ENCODE measurements at places on chromosomes 11 and 22.

GRCh38 chr22:18031695-18032454, 7.5 kb upstream of the MICAL3 start:
- no peak overlapping the region for H3K4me3 ChIP-seq
- H3K36me3 ChIP-seq: no peaks in the 10 kb centered on the region
- H3K27me3 ChIP-seq: peaks cover 2% of the 10 kb centered on the region
- H3K27ac ChIP-seq: no peak overlapping the region
- peaks cover 22% of the 10 kb centered on the region for H3K4me1 ChIP-seq
- DNase-seq: peak; percentile 26

DNA sequence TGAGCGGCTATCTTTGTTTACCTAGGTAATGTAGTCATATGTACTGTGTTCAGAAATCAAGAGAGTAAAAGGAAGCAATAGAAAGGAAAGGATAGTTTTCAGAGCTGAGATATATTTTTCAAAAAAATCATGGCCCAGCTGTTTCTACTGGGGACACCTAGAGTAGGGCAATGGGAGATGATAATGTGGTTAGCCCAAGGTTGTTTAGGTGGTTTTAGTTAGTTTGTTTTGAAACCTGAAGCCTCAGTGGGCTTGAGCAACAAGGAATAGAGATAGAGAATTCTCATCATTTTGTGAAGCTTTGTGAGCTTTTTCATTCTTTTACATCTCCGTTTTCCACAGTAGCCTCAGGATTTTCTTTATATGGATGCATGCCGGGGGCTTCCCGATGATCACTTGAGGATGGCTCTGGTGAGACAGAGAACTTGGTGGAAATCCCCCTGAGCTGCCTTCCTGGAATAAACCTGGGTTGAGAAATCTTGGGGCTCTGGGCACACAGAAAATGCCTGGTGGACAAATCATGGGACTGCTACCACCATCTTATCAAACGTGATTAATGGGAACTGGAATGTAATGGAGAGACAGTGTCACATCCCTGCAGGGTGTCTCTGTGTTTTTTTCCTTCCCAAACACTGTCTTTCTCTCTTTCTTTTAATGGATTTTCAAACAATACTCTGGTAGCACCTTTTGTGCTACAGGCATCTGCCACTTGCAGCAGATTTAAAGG, 49.0 kb downstream of the ARHGAP42 start:
- no peak overlapping the region for H3K27ac ChIP-seq
- no peaks in the 10 kb centered on the region for H3K36me3 ChIP-seq
- peaks cover 10% of the 10 kb centered on the region for H3K4me1 ChIP-seq
- no peaks in the 10 kb centered on the region for H3K27me3 ChIP-seq
- DNase-seq: no peak
- no peak overlapping the region for H3K4me3 ChIP-seq

- H3K4me1 ChIP-seq: no peaks in the 10 kb centered on the region
- H3K36me3 ChIP-seq: no peaks in the 10 kb centered on the region
- no peak overlapping the region for H3K27ac ChIP-seq
- H3K4me3 ChIP-seq: no peak overlapping the region
Measured at GRCh38 chr11:82959987-82960778, 58.6 kb downstream of the DDIAS start.

DNA sequence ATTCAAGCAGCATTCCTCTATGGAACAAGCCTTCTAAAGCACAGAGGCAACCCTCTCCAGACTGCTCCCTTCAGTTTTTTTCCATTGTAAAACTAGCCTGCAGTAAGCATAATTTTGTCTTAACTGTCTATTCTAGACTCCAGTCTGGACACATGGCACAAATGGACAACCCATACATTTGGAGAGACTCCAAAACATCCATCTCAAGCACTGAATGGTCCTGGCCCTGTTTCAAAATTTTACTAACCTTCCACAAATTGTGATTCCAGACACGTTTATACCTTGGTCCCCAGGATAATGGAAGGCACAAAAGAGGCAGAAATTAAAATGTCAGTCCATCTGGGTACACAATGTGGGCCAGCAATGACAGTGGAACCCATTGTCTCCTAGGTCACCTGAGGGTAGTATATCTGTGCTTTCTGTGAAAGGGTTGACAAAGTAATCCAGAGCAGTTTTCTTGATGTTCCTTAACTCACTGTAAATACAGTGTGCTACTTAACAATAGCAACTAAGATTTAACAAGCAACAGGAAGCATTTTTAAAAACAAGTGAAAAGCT, 16.2 kb upstream of the SESN3 start:
- H3K27ac ChIP-seq: no peak overlapping the region
- DNase-seq: peak; percentile 26
- H3K4me3 ChIP-seq: no peak overlapping the region
- no peaks in the 10 kb centered on the region for H3K36me3 ChIP-seq

DNA sequence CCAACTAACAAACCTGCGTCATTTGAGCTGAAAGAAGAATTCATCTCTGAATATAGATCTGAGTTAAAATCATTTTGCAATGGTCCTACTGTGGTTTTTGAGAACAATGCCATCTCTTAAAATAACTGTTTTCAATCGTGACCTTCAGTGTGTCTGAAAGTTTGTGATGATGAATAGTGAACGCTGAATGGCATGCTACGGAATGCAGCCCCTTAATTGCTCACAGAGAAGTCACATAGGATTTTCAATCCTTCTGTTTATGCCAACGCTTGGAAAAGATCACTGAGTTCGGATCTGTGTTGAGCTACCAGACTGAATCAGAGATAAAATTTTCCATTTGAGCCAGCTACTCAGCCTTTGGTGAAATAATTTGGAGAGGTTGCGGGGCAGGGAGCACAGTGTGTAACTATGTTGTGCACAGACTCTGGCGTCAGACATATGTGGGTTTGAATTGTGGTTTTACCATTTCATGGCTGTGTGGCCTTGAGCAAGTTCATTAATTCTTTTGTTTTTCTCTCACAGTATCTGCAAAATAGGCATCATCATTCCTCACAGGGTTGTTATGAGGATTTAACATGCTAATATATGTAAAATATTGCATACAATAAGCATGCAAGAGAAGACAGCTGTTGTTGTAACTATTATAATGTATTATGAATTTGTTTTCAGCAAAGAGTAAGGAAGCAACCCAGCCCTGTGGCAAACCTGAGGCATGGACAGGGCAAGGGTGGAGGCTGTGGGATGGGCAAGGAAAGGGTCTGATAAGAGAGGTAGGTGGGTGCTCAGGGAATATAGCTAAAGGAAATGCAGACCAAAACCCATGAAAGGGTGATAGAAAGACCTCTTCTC, 679.9 kb downstream of the KCNA4 start:
- H3K4me1 ChIP-seq: no peaks in the 10 kb centered on the region
- no peak overlapping the region for H3K4me3 ChIP-seq
- no peaks in the 10 kb centered on the region for H3K27me3 ChIP-seq
- no peak for DNase-seq

- peaks cover 8% of the 10 kb centered on the region for H3K27me3 ChIP-seq
- peaks cover 15% of the 10 kb centered on the region for H3K4me1 ChIP-seq
- peak; percentile 32 for DNase-seq
- H3K4me3 ChIP-seq: no peak overlapping the region
- H3K27ac ChIP-seq: no peak overlapping the region
Measured at GRCh38 chr11:13970986-13971385, 8.5 kb downstream of the SPON1 start.

DNA sequence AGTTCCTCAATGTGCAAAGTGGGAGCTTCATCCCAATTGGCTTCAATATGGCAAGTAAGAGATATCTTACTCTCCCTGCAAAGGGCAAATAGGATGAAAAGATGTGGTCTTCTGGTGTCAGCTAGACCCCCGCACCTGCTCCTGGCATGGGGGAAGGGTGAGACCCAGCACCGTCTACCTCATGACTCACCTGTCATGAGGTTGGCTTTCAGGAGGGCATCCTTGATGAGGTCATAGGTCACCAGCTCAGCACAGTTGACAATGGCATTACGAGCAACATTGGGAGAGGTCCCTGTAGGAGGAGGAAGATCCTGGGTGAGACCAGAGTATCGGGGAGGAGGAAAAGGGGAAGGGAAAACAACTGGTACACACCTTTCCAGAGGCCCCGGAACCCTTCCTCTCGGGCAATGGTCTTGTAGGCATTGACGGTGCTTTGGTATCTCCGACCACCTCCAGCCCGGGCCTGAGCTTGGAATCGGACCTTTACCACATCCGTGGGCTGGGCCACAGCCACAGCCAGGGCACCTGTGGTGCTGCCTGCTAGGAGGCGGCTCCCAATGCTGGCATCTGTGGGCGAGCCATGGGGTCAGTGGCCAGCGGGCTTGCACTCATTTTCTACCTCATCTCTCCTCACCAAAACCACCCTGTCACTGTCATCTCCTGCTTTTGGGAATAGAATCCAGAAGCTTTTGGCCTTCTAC, 6.0 kb downstream of the UCP2 start:
- peaks cover 44% of the 10 kb centered on the region for H3K4me1 ChIP-seq
- H3K4me3 ChIP-seq: no peak overlapping the region
- DNase-seq: no peak
- H3K27ac ChIP-seq: no peak overlapping the region

- no peak for DNase-seq
- peaks cover 3% of the 10 kb centered on the region for H3K4me1 ChIP-seq
- no peak overlapping the region for H3K4me3 ChIP-seq
- no peak overlapping the region for H3K27ac ChIP-seq
Measured at GRCh38 chr11:74820763-74821162, 72.1 kb downstream of the RNF169 start.

DNA sequence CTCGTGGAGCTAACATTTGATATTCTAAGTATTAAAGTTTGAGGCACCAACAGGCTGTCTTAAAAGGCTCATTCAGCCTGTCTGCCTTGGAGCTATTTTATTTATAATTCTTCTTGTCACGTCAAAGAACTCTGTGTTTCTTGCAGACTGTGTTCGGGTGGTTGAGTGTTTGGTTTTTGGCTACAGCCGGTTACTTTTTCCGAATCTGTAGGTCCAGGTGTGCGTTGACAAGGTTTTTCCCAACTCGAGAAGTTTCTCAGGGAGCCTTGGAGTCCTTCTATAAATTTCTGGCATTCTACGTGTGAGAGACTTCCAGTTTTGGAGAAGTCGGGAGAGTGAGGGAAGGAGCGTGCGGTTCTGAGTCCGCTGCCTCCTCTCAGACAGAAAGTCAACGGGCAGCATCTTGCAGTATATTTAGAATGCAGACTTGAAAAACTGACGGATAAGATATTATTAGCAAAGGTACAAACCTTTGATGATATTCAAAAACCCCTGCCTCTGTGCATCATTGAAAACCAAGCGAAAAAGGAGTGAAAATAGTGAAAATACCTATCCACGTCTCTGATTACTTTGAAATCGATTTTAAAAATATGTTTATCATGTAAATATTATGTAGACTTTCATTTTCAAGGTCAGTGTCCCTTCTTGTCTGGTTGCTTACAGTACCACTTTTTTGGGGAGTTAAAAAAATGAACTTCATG, 85.2 kb upstream of the PPARA start:
- DNase-seq: no peak
- peaks cover 8% of the 10 kb centered on the region for H3K36me3 ChIP-seq
- H3K4me3 ChIP-seq: no peak overlapping the region

DNA sequence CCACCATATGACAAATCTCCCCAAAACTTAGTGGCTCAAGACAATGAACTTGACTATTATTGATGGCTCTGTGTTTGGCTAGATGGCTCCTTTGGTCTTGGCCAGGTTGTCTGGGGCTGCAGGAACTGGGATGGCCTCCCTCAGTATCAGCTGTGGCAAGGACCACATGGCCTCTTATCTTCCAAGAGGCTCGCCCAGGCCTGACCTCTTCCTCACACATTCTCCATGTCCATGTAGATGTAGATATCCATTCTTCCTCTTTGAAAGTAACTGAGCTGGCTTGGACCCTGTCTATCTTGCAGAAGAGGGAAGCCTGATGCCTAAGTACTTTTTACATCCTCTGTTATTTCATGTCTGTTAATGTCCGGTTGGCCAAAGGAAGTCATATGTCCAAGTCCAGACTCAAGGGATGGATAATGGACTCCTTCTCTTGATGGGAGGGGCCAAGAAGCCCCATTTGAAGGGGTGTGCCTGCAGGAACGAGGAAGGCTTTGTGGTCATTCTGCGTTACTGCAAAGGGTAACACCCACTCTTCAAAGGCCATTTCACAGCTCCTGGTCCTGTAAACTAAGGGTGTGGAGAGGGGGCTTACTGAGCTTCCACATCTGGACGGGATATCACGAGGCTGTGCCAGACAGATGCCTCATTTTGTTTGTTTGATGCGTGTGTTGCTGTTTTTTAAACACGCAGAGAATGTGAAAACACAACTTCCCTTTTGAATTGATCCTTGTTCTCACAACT, 87.1 kb downstream of the GRIK4 start:
- H3K4me3 ChIP-seq: no peak overlapping the region
- peaks cover 8% of the 10 kb centered on the region for H3K27me3 ChIP-seq
- DNase-seq: no peak
- no peaks in the 10 kb centered on the region for H3K4me1 ChIP-seq
- H3K27ac ChIP-seq: no peak overlapping the region

DNA sequence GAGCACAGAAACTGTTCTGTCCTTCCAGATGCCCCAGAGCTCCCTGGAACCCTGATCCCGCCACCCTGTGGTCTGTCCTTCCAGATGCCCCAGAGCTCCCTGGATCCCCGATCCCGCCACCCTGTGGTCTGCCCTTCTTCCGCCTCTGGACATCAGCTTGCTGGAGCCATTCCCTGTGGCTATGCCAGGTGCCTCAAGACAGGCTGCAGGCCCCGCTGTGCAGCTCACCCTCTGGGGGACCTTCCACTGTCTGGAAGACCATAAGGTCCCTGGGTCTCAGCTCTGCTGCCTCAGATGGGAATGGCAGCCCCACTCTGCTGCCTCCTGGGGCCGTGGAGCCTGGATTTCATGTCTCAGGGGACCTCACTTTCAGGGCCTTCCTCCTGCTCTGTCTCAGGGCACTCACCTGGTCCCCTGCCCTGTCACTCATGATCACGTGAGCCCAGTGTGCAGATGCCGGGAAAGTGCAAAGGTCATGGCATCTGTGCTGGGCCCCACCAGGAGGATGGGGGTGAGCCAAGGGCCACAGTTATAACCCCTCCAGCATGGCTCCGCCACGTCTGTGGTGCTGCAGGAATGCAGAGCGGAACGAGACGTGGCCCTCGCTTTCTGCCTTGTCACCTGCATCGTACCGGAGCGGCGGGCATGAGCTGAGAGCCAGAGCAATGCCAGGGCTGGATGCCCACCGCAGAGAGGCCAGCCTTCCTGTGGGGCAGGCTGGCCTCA, 1520.7 kb downstream of the BRD1 start:
- no peak for DNase-seq
- H3K4me3 ChIP-seq: no peak overlapping the region
- H3K27ac ChIP-seq: no peak overlapping the region
